CD8-positive, alpha-beta T cell (primary cell): ENCODE measurements at places on chromosomes 16 and 17.
A peak's percentile ranks its signal among the peaks of the same experiment; 100 is the strongest.

DNA sequence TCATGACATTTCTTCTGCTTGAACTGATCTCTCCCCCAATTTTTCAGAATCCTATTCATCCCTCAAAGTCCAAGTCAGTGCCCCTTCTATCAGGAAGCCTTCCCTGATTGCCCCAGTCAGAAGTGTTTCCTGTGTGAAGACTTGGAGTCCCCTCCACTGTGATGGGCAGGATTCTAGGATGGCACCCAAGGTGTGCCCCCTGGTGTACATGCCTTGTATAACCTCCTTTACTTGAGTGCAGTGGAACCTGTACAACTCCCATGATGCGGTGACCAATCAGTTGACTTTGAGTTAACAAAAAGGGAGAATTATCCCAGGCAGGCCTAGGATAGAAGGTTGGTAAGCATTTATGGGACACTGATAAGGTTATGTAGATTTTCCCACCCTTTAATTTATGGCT is 23.4 kb downstream of the MYH13 start:
- no peak for DNase-seq

GRCh38 chr16:50610331-50611262 is 62.4 kb downstream of the NKD1 start:
- DNase-seq, result no peak

DNA sequence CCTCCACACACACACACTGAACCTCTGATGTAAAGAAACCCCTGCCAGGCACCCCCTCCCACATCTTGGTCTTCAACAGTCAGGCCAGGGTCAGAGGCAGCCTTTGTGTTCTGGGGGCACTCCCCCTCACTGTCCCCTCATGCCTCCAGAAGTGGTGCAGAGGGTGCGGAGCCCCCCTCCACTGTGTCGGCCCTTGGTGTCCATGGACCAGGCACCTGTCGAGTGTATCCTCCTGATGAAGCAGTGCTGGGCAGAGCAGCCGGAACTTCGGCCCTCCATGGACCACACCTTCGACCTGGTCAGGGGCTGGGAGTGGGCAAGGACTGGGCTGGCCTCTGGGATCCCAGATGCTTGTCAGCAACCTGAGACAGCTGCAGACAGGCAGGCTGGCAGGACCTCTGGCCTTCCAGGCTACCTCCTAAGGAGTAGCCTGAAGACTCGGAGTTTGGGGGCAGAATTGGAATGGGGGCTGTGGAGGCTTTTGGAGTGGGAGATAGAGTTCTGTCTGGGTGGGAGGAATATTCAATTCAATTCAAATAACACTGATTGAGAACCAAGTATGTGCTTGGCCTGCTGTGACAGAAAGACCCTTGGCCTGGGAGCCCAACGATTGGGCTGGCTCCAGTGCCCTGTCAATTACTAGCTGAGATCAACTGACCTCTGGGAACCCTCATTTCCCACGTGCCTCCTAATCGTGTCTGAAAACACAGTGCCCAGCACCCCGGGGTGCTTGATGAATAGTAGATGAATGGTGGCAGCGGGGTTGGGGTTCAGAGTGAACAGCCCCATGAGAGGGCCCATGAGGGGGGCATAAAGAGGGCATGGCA is 11.5 kb downstream of the GUCY2D start:
- no peak for DNase-seq

- no peak for DNase-seq
These were observed 78.4 kb downstream of the KATNIP start for GRCh38 chr16:27628241-27628942.

DNA sequence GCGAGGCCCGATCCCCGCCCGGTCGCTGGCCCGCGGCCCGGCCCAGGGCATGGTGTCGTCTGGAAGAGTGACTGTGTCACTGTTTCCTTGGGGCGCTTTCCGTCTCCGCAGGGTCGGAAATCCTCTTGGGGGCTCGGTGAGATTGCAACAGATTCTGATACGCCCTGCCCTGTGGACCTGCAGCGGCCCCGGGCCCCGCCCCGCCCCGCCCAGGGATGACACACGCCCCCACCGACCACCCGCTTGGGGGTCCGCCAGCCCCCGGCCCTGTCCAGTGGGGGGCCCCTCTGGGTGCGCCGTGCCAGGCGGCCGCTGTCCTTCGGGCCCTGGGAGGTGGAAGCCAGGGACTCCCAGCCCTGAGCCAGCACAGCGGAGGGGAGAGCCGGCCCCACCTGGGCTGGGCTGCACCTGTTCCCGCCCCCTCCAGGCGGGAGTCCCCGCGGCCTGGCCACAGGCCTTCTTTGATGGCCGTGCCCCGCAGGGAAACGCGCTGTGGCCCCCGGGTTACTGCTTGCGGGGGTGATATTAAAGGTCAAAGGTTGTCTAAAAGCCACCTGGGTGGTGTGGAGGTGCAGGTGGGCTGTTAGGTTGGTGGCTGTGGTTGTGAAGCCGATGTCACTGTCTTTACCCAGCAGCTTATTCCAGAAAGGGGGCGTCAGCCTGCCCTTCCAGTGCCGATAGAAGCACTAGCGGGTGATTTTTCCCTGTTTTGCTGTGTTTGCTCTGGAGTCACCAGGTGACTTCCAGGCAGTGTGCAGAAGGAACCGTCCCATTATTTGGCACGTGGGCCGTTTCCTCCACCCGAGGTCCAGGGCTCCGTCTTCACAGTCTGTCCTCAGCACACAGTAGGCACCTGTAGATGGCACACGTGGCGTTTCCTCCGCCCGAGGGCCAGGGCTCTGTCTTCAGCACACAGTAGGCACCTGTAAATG is 752 bp downstream of the TBC1D24 start:
- DNase-seq, result peak; percentile 53

GRCh38 chr17:78272181-78272913 is 40.9 kb downstream of the TMEM235 start:
- no peak for DNase-seq

- no peak for DNase-seq
These were observed 139.7 kb downstream of the WSCD1 start for GRCh38 chr17:6209829-6210228.

DNA sequence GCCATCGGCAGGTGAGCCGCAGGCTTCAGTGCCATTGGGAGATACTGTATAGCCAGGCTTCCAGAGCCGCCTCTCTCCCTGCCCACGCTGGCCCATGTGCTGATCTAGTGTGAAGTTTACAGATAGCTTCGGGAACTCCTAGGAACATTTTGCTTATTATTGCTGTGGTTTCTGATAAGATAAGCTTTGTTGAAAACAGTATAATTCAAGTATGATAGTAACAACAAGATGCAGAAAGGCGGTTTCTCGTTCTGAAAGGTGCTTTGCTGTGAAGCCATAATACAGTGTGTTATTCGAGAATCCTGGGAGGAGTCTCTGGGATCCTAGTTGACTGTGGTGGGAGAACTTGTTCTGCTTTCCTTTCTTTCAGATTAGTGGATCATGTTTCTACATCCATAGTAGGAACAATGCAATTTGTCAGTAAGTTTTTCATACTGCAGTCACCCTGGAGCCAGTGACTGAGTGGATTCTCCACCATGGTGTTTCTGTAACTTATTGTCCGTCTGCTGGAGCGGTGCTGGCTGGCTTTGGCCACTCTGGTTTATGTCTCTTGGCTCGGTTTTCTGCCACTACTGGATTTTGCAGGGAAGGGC is 31.5 kb downstream of the RAB11FIP3 start:
- no peak for DNase-seq

DNA sequence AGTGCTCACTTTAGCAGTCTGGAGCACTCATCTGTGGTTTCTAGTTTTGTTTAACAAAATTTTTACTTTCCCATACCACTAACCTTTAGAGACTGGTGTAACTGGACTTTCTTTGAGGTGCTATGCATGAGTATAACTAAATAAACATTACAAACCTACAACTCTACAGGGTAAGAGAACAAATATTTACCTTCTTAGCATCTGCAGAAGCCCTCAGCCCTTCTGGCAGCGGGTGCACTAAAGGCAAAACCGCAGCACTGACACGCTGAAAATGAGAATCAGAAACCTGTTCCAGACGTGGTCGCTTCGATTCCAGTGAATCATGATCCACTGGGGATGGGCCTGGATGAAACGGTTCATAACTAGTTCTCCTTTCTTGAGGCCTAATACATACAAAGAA is 43.7 kb downstream of the NCOR1 start:
- DNase-seq, result no peak

DNA sequence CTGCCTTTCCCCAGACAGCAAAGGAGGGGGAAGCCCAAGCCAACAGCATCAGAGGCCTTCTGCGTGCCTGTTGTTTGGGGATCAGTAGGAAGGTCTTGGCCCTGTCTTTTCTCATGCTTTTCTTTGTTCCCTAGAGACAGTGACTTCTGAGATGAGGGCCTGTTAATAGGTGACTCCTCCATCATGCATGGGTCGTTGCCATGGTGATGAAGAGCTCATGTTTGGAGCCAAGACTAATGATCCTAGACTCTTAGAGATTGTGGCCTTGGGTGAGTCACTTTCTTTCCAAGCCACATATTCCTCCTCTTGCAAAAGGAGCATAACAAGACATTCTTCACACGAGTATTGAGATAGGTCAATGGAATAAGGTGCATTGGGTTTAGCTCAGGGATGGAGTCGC is 201.1 kb upstream of the ASIC2 start:
- DNase-seq, result no peak

DNA sequence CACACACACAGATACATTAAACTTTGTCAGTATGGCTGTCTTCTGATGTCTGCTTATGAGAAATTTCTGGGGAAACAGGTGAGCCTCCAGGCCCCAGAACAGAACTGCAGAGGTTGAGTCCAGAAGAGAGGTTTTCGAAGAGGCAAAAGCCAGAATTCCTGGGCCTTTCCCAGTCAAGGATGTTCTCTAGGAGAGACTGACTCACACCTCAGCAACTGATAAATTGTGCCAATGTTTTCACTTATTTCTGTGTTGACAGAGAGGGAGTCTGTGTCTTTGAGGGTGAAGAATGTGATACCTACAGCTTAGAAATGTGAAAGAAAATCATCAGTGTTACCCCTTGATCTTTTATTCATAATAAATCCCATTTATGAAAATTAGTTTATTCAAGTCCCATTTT is 30.3 kb downstream of the LDHD start:
- DNase-seq, result no peak

DNA sequence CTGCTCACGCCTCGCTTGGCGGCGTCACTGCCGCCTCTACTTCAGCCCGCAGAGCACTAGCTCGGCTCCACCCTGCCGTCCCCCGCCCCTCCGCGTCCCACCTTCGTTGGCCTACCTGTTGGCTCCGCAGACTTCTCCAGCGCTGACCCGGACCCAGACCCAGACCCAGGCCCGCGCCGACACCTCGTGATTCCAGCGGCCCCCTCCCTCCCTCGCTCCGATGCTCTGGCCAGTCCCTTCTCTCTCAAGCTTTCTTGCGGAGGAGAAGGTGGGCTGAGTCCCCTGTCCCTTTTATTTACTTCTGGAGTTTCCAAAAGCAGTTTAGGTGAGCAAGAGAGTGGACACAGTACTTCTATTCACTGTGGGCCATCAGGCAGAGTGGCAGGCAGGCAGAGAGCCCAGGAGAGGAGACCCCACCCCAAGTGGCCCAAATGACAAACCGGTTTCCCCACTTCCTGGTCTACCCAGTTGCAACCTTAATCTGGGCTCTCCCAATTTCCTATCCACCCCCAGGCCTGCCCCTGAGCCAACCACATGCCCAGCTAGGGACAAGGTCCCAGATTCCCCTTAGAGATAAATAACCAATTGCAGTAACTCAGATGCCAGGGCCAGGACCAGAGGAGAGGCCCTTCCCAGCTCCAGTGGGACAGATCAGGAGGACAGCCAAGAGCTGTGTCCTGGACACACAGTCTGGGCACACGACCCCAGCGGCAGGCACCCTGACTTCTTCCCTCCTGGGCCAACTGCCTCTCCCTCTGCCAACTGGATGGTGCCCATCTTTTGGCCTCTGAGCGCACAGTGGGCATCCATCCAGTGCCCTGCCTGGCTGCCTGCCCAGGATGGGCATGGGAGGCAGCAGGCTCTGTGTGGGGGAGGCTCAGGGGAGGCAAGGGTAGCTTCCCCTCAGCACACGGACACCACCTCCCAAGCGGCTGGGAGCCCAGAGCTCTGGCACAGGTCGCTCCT is 1.2 kb upstream of the SRCIN1 start:
- DNase-seq, result no peak

DNA sequence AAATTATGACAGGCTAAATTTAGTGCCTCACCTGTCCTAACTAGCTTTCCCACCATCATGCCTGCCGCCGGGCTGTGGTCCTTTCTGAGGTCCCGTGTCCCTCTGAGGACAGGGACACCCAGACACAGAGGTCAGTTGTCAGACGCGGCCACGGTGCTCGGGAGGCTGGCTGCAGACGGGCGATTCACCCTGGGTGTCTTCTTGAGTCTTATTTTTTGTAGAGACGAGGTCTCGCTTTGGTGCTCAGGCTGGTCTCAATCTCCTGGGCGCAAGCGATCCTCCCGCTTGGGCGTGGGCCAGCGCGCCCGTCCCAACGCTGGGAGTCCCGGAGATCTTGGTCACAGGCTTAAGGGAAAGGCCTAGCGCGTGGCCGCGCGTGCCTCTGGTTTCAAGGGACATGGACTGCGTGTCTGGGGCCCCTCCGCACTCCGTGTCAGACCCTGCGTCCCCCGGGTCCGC is 797 bp upstream of the RAB11FIP3 start:
- no peak for DNase-seq

DNA sequence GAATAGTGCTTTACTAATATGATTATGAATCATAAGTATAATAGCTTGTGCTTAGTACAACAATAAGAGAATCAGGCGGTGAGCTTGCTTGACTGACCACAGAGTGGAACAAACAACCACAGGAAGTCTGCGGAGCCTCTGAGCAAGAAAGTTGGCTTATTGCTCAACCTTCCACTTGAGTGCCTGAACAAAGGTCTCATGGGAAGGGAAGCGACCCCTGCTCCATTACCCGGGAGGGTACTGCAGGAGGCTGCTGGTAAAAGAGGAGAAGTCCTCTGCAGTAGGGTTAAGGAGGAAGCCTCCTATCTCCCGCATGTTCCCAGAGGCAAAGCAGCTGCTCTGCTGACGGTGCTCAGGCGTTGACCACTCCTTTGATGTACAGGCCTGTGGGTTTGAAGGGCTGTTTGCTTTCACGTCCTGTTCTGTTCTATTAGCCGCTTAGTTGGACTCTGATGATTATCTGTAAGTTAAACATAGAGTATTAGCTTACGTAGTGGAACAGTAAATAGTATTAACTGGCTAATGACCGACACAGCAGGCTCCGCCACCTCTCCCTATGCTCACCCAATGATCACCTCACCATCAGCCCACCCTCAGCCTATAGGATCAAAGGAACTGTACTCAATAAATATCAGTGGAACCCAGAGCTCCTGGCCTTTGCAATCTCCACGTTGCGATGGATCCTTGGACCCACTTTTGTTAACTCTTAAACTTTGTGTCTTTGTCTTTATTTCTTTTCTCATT is 17.5 kb downstream of the ALOX15B start:
- no peak for DNase-seq

- DNase-seq, result no peak
These were observed at the start of gene LYZL6 for GRCh38 chr17:35943537-35943936. Gene LYZL6, minus strand, starts transcription at chr17:35943713. Its CDS starts 4,357 bp downstream, at chr17:35939356.

- no peak for DNase-seq
These were observed 558.4 kb downstream of the MAF start for GRCh38 chr16:79042141-79042540.

GRCh38 chr17:50563092-50563511 is 2.6 kb downstream of the CACNA1G start:
- no peak for DNase-seq

- no peak for DNase-seq
These were observed 393 bp downstream of the SERPINF2 start for GRCh38 chr17:1743088-1743439.

GRCh38 chr17:81890447-81891302 is 711 bp downstream of the ALYREF start:
- DNase-seq, result no peak
